ENCODE measurements at places on chromosomes 5 and 9.

- no peak for DNase-seq
Measured at GRCh38 chr5:83764101-83764500, 43.4 kb upstream of the HAPLN1 start.

DNA sequence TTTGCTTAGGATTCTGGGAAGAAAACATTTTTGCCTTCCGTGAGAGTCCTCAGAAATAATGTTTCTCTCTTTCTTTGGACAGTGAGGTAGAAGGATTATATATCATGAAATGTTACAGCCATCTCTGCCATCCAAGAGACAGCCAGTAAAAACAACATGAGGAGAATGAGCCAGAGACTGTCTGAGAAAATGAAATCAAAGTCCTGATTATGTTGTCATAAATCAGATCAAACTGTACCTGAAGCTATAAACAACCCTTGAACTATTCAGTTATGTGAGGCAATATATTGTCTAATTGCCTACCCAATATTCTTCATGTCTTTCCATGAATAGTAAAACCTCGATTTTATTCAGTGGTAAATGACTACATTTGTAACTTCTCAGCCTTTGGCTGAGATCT lies 9.2 kb upstream of the HTR4 start:
- no peak for DNase-seq

GRCh38 chr5:73321757-73322436 lies 126.7 kb downstream of the FOXD1 start:
- DNase-seq: no peak

GRCh38 chr5:62465985-62466925 lies 53.7 kb downstream of the IPO11 start:
- no peak for DNase-seq

- no peak for DNase-seq
Measured at GRCh38 chr5:68134669-68135313, 80.8 kb upstream of the PIK3R1 start.

DNA sequence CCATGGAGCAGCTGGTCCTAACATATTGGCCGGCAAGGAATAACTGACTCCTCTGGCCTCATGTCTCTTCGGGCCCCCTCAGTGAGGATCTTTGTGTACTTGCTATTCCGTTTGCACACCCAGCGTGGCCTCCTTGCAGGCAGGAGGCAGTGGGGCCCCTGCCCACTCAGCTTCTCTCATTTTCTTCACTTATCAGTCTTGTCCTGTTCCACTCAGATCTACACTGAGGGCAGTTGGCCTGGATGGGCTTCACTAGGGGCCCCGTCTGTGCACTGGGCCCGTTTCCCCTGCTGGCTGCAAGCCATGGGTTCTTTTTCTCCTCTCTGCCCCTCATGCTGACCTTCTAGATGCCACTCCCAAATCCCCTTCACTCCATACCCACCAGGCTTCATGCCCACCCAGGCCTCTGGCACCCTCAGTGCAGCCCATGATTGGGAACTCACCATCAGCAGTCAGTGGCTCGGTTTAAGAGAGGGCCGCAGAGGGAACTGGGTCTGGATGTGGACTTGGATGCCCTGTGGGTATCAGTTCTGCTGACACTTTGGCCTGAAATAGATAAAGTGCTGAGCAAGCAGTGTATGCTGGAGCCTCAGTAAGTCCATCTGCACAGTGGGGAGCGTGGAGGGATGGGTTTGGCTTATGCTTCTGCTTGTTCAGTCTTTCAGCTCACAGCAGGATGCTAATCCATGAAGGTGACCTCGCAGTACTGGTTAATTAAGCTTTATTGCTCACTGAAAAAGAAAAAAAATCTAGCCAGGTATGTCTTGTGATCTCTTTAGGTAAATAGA lies 57.9 kb downstream of the ERBIN start:
- DNase-seq: no peak

DNA sequence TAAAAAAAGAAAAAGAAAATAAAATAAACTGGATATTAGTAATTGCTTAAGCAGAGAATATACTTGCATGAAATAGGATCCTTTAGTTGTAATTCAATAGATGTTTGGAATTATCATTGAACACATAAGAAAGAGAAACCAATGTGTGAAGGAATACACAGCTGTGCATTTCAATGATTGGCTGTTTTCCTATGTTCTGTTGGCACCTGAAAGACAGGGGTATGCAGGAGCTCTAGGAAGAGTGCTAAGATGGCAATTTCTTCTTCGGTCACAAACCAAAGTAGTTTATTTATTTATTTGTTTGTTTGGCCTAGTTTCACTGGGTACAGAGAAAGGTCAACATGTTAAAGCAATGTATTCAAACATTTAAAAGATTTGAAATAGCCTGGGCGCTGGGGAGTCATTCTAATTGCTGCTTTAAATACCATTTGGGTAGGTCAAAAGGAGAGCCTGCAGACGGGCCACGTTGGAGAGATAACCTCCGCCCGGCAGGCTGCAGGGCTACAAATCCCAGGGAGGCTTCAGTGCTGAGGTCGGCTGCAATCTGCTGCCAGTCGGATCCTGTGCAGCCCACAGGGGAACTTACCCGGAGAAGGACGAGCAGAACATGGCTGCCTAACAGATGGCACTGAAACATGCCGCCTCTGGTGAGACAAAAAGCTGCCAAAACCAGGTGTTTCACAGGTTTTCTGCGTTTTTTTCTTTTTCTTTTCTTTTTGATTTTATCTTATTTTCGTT lies 154.2 kb upstream of the TYRP1 start:
- no peak for DNase-seq

DNA sequence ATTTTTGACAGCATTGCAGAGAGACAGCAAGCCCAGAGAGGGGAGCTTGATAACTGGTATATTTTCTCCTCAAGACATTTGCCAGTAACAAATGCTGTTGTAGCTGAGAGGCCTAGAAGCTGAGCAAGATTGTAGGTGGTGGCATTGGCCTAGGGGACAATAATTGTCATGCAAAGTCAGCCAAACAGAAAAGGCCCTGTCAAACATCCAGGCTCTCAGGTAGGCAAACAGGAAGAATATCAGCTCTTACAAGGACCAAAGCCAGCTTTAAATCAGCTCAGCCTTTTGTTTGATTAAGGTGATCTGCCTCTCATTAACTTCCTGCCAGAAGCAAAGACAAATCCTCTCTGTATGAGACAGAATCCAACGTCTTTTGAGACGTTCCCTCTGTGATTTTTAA lies 29.7 kb upstream of the BARX1 start:
- no peak for DNase-seq

GRCh38 chr9:138105561-138106505 lies 228.3 kb downstream of the CACNA1B start:
- peak; percentile 35 for DNase-seq

GRCh38 chr9:123232332-123232731 lies 36.1 kb downstream of the STRBP start:
- DNase-seq: peak; percentile 83

DNA sequence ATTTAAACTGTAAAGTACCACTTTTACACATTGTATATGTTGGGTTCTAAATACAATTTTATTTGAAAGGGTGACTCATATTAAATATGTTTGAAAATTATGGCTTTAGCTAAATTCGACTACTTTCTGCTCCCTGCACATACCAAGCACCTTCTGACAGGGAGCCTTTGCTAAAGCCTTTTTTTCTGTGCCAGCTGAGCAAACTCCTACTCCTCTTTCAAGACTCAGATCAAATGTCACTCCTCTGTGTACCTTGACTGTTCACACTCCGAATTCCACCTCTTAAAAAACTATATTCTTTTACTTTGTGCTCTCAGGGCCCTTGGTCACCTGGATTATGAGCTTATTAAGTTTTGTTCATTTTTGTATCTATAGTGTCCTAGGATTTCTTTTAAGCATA lies 6.5 kb upstream of the OXCT1 start:
- no peak for DNase-seq

DNA sequence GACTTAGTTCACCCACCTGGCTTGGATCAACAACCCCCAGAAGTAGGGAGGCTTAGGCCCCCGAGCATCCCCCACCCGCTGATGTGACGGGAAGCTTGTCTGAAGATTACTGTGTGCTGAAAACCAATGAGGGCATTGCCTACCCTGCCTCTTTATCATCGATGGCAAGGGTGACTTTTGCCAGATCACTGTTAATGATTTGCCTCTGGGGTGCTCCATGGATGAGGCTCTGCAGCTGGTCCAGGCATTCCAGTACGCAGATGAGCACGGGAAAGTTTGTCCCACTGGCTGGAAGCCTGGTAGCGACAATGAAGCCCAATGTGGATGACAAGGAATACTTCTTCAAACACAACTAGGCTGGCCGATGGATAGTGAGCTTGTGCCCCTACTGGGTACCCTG lies 22.0 kb downstream of the RUFY1 start:
- no peak for DNase-seq

DNA sequence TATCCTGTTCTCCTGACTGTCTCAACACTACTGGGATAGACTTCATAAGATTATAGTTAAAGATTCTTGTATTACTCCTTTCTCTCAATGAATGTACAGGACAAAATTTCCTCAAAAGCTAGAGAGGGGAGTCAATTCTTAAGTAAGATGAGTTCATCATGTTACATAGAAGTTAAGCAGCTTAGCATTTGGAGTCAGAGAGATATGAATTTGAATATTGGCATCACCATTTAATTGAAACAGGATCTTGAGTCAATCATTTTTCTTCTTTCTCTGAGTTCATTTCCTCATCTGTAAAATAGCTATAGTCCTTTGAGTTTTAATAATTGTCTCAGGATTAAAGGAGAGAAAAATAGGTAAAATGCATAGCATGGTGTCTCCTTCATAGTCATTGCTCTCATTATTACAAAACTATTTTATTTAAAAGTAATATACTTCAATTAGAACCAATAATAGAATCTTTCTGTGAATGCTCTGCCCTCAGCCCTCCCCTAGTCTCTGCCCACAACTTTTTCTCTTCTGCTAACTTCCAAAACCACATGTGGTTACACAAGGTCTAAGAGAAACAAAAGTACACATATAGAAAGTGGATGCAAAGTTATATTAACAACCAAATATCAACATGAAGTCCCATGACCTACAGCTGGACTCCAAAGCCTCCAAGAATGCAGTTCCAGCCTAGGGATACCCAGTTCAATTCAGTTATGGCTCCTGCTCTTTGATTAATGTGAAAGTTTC lies 265.6 kb downstream of the TLE1 start:
- DNase-seq: no peak

DNA sequence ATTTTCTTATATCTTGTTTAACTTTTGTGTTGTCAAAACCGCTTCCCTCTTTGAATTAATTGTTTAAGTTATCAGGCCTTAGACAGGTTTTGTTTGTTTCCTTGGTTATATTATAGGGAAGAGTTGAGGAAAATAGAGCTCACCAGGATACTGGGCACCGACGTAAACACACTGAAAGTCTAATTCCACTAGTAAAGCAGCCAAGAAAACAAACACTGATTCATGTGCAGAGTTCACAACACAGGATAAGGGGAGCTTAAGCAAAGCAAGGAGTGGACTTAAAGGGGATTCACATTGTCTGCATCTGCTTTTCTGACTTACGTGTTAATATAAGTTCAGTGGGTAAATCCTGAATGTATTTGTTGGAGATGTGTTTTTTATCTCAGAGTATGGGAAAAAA lies 139.0 kb upstream of the CDH6 start:
- no peak for DNase-seq

DNA sequence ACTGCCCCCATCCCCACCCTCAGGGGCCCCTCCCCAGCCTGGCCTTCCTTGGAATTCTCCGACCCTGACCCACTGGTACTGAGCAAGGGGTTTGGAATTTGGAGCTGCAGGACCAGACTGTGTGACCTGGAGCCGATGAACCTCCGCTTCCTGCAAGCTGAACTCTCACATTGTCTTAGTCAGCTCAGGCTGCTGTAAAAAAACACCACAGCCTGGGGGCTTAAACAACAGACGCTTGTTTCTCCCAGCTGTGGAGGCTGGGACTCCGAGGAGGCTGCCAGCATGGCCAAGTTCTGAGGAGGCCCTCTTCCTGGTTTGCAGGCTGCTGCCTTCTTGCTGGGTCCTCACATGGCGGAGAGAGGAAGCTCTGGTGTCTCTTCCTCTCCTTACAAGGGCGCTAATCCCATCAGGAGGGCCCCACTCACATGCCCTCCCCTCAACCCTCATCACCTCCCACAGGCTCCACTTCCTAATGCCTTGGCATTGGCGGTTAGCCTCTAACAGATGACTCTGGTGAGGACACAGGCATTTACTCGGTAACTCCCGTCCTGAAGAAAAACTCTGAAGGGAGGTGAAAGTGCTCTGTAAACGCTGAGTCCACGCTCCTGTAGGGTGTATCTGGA lies 42.4 kb downstream of the C5orf15 start:
- DNase-seq: peak; percentile 98

DNA sequence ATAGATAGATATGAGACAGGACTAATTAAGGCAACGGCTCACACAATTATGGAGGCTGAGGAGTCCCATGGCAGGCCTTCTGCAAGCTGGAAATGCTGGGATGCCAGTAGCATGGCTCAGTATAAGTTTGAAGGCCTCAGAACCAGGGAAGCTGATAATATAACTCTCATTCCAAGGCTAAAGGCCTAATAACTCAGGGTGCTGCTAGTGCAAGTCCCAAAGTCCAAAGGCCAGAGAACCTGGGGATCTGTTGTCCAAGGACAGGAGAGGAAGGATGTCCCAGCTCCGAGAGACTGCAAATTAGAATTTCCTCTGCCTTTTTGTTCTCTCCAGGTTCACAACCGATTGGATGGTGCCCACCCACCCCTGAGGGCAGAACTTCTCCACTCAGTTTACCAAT lies 114.5 kb downstream of the SV2C start:
- no peak for DNase-seq

GRCh38 chr5:173944511-173944910 lies 44.5 kb upstream of the C5orf47 start:
- no peak for DNase-seq

- DNase-seq: no peak
Measured at GRCh38 chr5:176697267-176697933, 50.1 kb downstream of the TSPAN17 start.

DNA sequence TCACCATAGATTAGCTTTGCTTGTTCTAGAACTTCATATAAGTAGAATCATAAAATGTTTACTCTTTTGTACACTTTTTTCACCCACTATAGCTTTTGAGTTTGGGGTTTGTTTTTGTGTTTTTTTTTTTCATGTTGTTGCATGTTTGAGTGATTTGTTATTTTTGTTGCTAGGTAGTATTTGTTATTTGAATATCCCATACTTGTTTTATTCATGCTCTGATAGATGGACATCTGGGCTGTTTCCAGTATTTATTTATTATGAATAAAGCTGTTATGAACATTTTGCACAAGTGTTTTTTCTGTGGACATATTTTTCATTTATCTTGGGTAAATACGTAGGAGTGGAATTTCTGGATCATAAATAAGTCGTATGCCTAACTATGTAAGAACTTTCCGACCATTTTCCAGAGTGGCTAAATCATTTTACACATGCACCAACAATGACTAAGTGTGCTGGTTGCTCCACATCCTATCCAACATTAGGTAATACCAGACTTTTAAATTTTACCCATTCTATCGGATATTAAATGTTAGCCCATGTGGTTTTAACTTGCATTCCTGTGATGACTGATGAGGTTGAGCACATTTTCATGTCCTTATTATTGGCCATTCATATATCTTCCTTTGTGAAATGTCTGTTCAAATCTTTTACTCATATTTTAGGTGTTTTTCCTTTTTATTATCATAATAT lies 69.1 kb upstream of the NR4A3 start:
- DNase-seq: no peak
